ENCODE measurements at places on chromosomes 6 and 20.
A peak's percentile ranks its signal among the peaks of the same experiment; 100 is the strongest.

GRCh38 chr20:53186635-53187034 lies 214.5 kb downstream of the TSHZ2 start:
- no peak for DNase-seq

- no peak for DNase-seq
These were observed 373.4 kb upstream of the SYNCRIP start for GRCh38 chr6:86016077-86016476.

DNA sequence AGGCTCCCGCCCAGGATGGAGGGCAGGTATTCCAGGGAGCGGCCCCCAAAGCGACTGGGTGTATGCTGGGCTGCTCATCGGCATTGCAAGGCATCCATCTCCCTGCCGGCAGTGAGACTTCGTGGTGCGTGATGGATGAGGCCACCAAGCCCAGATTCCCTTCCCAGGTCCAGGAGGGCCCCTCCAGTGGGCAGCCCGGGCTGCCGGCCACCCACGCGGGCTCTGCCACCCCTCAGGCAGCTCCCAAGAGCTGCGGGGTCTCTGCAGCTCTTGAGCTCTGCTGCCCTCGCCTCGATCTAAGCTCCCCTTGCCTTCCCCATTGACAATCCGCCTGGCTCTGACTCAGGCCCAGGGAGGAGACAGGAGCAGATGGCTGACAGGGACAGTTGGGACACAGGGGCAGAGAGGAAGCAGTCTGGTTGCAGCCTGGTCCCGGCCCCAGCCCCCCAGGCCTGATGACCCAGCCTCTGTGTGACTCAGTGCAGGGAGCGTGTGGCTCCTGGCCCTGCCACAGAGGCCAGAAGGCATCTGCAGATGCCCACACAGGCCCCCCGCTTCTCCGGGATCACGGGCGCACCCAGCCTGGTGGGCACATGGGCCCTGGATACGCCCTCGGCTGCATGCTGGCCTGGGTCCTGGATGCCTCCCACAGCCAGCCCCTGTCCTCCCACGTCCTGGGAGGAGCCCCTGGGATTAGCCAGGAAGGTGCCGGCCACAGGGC lies 33.0 kb downstream of the SLCO4A1 start:
- no peak for DNase-seq

DNA sequence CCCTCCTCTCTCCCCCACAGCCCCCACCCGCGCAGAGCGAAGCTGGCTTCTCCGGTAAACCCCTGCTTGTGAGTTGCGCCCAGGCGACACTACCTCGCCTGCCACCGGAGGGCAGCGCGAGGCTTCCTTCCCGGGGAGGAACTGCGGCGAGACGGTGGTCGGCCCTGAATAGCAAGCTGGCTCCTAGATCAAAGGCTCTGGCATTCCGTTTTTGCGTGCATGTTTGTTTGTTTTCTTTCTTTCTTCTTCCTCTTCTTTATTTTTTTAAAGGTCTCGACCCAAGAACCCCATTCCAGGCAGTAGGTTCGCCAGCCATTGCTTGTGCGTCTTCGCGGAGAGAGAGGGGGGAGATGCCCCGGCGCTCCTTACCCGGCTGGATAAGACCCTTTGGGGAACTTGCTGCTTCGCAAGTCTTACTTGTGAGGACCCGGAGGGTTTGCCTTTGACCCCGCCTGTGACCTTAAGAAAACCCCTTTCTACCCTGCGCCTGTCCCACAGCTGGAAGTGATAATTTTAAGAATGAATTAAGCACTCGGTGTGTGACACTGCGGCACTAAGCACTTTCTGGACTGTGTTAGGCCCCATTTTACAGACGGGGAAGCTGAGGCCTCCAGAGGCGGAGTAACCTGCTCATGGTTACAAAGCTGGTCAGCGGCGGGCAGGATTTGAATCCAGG lies 92.7 kb upstream of the SIRPA start:
- DNase-seq = peak; percentile 10

GRCh38 chr6:30887901-30888815 lies 3.8 kb downstream of the DDR1 start:
- no peak for DNase-seq

DNA sequence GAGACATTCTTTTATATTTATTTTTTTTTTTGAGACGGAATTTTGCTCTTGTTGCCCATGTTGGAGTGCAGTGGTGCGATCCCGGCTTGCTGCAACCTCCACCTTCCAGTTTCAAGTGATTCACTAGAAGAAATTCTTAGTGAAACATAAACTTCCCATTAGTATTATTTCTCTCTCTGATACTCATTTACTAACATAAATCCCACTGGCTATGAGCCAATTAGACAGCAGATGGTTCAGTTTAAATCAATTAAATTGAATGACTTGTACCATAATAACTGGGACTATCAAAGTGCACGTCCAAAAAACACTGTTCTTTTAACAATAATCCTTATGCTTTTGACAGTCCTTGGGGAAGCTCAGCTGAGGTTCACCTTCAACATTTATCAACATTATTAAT lies 111.2 kb upstream of the PTCHD4 start:
- no peak for DNase-seq

DNA sequence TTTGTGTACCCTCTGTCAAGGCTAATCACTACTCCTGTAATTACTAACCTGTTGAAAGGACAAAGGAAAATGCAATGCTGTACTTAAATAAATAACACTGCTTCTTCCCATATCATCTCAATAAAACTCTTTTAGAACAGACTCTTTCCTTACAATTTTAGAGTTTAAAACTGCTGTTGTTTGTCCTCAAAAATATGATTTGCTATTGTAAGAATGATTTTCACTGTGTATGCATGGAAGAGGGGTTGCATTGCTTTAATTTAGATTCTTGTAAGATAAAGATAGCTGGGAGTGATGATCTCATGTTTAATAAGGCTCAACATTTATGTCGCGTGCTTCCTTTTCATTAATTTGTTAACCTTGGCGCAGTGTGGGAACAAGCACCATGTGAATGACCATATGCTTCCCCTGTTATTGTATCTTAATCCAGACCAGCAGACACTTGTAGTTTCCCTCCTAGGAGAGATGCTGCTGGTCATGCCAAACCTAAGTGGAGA lies 89.8 kb upstream of the ATXN1 start:
- no peak for DNase-seq
